Lower leg skin (tissue), 4 donors: ENCODE measurements at places on chromosomes 13 and 19.

GRCh38 chr13:35219021-35219420 lies 257.5 kb downstream of the MAB21L1 start:
- no peak for DNase-seq

GRCh38 chr13:111219950-111220349 lies 100.5 kb upstream of the TEX29 start:
- no peak for DNase-seq

DNA sequence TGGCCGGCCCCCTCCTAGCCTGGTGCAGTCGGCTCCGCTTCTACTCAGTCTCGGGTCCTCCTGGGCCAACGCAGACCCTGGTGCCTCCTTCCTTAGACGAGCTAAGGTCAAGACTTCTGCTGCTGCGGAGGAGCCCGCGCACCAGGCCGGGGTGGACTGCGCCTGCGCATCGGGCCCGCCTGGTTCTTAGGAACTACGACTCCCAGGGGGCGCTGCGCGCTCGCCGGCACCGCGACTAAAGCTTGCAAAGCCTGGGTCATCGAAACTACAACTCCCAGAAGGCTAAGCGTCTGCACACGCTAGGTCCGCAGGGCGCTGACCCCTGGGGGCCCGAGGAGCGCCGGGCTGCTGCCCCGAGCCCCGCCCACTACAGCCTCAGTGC lies at the start of gene ZNF835:
ZNF835 (minus strand) TSS at position 145 of the 382 bp plus-strand sequence. CDS start 6,559 bp downstream, outside the sequence.
- peak; percentile 96 for DNase-seq

DNA sequence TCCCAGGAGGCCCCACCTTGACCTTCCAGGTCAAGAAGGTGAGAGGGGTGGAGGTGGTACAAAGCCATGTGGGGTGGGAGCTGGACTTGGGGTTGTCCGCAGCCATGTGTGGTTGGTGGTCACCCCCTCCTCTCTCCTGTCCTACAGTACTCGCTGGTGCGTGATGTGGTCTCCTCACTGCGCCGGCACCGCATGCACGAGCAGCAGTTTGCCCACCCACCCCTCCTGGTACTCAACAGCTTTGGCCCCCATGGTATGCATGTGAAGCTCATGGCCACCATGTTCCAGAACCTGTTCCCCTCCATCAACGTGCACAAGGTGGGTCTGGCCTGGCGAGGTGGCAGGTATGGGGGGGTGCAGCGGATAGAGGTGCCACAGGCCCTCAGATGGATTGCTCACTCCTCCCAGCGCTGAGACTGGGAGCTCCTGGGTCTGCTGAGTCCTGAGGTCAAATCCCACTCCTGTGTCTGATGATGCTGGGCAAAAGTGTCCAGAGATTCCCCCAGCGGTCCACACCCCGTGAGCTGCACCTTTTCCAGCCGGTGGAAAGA lies 1.7 kb downstream of the PPAN start:
- no peak for DNase-seq

DNA sequence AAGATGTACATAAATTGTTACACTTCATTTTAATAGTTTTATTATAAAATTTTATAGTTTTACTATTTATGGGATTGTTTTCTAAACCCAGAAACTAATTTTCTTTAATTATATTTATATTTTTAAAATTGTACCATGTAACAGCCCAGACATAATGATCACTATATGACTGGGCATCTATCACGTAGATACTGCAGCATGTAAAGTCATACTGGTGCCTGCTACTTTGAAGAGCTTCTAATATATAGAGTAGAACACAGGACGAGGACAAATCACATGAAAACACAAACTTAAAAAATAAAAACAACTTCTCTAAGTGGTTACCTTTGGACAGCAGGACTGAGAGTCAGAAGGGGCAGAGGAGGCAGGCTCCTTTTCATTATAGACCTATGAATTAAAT lies 5.3 kb downstream of the ELF1 start:
- DNase-seq = no peak
